ENCODE measurements at places on chromosomes 5 and 9.
A peak's percentile ranks its signal among the peaks of the same experiment; 100 is the strongest.

DNA sequence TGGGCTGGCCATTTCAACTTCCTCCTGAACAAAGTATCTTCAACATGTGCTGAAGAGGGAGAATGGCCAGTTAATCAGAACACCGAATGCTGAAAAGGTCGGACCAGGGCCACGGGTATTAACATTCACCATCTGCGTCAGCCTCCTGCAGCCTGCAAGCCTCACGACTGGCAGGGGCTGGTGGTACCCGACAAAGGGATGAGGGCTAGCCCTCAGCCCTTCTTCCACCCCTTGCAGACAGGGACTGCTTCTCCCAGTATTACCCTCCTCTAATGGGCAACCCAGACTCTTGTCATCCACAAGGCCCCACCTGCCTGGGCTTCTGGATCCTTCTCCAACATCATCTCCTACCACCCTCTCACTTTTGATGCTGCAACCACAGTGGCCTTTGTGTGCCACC lies 246.6 kb downstream of the FSTL4 start:
- no peak for DNase-seq

DNA sequence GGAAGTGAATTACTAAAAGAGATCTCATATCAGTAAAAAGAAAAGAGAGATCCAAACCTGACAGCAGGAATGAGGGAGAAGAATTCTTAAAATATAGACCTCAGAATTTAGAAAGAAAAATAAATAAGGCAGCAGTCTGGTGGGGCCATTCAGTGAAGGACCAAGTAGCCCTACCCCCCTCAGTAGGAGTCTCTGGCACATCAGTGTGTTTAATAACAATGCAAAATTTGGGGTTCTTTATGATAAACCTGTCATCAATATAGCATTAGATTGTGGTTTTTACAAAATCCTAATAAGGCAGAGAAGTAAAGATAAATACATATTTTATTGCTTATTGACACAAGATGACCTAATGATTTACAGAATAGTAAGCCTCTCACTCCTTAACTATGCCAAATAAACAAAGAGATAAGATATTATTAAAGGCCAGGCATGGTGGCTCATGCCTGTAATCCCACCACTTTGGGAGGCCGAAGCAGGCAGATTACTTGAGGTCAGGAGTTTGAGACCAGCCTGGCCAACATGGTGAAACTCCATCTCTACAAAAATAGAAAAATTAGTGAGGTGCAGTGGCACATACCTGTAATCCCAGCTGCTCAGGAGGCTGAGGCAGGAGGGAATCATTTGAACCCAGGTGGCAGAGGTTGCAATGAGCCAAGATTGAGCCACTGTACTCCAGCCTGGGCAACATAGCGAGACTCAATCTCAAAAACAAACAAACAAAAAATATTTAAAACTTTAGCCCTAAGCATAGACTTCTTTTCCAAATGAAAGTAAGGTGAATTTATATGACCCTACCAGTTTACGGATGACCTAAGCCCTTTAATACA lies 108.6 kb downstream of the BASP1 start:
- no peak for DNase-seq

- peak; percentile 86 for DNase-seq
Observed at GRCh38 chr9:98974994-98975712, 31.4 kb downstream of the COL15A1 start.

- no peak for DNase-seq
Observed at GRCh38 chr5:668283-668995, 24.7 kb downstream of the TPPP start.

- no peak for DNase-seq
Observed at GRCh38 chr5:127297348-127298035, 6.9 kb downstream of the MEGF10 start.

- no peak for DNase-seq
Observed at GRCh38 chr9:752681-753200, 88.8 kb upstream of the DMRT1 start.

DNA sequence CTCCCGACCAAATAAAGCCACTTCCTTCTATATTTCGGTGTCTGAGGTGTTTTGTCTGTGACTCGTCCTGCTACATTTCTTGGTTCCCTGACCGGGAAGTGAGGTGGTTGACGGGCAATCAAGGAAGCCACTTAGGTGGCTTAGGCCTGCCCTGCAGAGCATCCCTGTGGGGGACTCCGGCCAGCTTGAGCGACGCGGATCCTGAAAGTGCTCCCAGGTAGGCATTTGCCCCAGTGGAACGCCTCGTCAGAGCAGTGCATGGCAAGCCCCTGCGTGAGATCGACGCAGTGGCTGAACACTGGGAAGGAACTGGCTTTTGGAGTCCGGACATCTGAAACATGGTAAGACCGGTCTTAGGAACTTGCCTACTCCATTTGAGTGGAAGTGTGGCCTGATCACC lies 157.2 kb upstream of the COX7C start:
- DNase-seq = no peak

GRCh38 chr9:68546596-68547390 lies 6.1 kb upstream of the TMEM252 start:
- DNase-seq = no peak

- no peak for DNase-seq
Observed at GRCh38 chr5:126808521-126808988, 31.6 kb downstream of the LMNB1 start.

- DNase-seq = no peak
Observed at GRCh38 chr9:105258225-105258737, 13.8 kb downstream of the SLC44A1 start.

DNA sequence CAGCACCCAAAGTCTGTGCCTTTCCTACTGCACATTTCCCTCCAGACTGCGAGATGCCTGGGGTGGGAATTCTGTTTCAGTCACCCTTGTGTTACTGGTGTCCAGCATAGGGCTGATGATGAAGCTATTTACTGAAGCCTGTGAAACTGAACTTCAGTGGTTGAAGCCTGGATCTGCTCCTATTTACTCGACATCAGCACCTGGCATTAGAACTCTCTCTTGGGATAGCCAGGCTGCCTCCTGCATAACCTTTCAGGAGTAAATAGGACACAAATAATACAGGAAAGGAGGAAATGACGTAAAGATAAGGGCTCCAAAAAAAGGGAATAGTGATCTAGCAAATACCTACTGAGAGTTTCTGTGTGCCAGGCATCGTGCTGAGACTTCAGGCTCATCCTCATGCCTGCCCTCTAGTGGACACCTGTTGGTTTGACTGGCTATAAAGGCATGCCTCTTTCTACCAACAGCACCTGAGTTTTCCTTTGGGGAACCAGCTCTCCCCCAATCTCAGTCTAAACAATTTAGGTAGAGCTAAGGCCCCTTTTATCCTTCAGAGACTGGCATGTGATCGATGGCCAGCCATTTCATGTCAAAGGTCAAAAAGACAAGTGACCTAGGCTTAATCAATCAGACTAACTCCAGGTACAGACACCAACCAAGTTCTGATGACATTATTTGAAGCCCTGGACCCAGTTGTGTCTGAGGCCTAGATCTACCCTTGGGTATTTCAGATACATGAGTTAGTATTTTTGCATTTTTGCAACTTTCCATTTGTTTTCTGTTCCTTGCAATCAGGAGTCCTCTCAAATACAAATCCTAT lies 192.1 kb upstream of the TRIM32 start:
- DNase-seq = peak; percentile 47

- no peak for DNase-seq
Observed at GRCh38 chr5:32297181-32298058, 15.3 kb downstream of the MTMR12 start.

DNA sequence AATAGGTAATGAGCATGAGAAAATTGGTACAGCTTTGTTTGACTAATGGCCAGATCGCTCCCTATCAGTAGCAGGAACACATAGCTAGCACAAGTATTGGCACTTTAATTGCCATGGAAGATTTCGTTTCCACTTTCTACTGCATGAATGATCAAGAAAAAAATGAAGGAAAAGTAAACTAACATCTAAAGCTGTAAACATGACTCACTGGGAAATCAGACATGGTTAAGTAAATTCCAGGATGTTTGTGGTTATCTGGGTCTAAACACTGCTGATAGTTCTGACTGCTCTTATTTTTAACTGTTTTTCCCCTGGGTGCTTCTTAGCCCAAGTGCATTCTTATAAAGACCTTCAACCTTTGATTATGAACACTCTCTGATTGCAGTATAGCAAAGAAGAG lies 388.9 kb downstream of the NR2F1-AS1 start:
- no peak for DNase-seq

DNA sequence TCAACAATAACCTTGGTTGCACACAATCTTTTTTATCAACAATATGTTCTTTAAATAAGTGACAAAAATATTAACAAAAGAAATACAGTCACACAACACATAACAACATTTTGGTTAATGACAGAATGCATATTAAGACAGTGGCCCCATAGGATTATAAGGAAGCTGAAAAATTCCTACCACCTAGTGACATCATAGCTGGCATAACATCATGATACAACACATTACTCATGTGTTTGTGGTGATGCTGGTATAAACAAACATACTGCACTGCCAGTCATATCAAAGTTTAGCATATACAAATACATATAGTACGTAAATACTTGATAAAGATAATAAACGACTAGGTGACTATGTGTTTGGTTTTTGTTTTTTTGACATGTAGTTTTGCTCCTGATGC lies 344.8 kb upstream of the POU5F2 start:
- DNase-seq = no peak

GRCh38 chr5:20347334-20347733 lies 359.3 kb upstream of the CDH18 start:
- no peak for DNase-seq

DNA sequence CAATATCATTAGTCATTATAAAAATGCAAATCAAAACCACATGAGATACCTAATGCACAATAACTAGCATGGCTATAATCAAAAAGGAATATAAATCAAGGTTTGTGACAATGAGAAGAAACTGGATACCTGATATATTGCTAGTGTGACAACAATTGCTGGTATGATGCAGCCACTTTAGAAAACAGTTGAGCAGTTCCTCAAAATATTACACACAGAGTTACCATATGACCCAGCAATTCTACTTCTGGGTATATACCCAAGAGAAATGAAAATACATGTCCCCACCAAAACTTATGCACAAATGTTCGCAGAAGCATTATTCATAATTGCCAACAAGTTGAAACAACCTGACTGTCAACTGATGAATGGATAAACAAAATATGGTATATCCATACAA lies 339.7 kb upstream of the POU5F2 start:
- no peak for DNase-seq

- DNase-seq = no peak
Observed at GRCh38 chr9:125961072-125961471, 213.9 kb downstream of the PBX3 start.

DNA sequence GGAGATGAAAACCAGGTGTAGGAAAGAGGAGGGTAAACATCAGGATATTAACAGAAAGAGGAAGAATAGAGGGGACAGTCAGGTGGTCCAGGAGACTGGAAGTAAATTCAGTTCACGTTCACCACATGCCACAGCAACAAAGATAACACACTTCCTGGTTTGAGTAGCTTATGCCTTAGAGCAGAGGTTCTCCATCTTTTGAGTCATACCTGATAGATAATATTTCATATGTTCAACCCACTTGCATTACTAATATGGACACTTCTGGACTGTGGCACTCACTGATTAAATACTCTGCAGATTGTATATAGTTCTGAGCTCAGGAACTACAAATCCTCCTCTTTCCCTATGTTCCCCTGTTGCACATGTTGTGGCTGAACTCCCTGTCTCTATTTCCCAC lies 179.9 kb upstream of the NR3C1 start:
- DNase-seq = no peak

DNA sequence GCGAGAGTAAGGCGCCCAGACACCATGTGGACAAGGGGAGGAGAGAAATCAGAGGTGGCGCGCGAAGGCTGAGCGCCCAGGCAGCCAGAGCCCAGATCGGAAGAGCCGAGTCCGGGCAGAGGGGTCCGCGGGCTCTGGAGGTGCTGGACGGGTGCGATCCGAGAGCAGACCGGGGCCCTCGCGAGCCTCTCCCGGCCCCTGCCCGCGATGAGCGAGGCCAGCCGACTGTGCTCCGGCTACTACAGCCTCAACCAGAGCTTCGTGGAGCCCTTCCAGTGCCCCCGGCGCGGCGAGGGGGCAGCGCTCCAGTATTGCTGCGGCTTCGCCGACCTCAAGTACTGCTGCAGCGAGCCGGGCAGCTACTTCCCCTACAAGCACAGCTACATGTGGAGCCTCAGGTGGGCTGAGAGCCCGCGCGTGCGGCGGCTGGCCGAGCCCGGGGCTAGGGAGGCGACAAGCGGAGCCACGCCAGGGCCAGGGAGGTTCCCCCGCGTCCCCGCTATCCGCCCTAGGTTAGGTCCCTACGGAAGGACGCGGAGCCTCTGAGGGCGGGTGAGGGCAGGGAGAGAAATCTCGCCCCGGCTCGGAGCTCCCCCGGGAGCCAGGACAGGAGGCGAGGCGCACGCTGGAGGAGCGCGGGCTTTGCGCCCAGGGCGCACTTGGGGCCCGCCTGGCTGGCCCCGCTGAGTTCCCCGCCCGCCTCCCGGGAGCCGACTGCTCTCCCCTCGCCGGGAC lies at the start of gene SHISAL2B:
Gene SHISAL2B, plus strand, starts transcription at position 87 of the 735 bp plus-strand sequence. Its CDS starts 121 bp downstream, at position 208.
- DNase-seq = peak; percentile 21

- DNase-seq = peak; percentile 36
Observed at GRCh38 chr5:175609526-175609925, 48.3 kb upstream of the HRH2 start.

- no peak for DNase-seq
Observed at GRCh38 chr9:91256235-91256634, 105.5 kb downstream of the AUH start.

DNA sequence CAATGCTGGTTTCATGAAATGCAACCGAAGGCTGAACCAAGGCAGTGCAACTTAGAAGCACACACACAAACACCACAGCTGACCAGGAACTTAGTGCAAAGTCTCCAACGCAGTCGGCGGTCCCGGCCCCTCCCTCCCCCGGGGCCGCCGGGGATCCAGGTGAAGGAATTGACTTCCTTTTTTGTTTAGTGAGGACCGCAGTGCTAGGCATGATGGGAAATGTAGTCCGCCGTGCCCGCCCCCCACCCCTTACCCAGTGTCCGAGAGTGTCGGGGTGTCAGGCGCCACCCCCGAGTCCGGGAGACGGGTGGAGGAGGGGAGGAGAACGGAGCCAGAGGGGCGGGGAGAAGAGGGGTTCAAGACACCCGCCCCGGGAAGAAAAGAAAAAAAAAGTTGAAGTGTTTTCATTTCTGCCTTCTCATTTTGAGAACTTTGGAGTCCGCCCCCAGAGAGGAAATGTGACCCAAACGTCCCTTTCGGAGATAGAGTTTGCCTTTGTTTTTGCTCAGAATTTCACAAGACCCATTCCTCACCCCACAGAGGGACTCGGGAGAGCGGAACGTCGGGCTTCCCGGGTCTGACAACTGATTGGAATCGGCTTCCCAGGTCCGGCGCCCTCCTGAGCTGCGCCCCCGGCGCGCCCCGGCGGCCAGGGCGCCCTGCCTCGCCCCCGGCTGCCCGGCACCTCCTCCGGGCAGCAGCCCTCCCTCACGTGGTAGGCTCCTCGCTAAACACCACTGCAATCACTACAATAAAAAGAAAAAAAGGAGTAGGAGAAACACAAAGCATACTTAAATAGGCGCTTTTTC lies 2.0 kb downstream of the IER5L start:
- peak; percentile 73 for DNase-seq

DNA sequence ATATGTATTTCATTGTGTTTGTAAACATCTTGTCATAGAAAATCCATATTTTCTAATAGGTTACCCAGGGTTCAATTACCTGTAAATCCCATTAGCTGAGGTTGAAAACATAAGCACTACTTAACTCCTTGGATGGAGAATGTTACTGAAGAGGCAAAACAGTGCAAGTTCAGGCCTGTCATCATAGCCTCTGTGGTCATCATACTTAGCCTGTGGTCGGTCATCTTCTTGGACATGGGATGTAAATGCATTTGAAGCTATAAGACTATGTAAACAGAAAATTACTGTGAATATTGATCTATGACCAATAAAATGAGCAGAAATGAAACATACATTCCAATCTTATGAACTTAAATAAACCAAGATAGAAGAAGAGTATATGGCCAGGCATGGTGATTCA lies 164.7 kb downstream of the CHSY3 start:
- DNase-seq = no peak

GRCh38 chr5:149453618-149454415 lies 74.7 kb upstream of the IL17B start:
- DNase-seq = no peak
